ENCODE measurements at places on chromosomes 12 and 14. TPM values are rescaled to one million over a fixed set of nuclear protein-coding genes. Genes with fewer than 3 reads are reported as not detected.

The LMNTD1 gene
- polyA plus RNA-seq, result not detected

The ARMH4 gene
- polyA plus RNA-seq, result 0.15 TPM

The CFAP251 gene
- 1.2 TPM for polyA plus RNA-seq

The HRK gene
- polyA plus RNA-seq, result 0.13 TPM

- no peak for DNase-seq
Measured at GRCh38 chr14:64733899-64734298, 29.7 kb downstream of the PLEKHG3 start.

DNA sequence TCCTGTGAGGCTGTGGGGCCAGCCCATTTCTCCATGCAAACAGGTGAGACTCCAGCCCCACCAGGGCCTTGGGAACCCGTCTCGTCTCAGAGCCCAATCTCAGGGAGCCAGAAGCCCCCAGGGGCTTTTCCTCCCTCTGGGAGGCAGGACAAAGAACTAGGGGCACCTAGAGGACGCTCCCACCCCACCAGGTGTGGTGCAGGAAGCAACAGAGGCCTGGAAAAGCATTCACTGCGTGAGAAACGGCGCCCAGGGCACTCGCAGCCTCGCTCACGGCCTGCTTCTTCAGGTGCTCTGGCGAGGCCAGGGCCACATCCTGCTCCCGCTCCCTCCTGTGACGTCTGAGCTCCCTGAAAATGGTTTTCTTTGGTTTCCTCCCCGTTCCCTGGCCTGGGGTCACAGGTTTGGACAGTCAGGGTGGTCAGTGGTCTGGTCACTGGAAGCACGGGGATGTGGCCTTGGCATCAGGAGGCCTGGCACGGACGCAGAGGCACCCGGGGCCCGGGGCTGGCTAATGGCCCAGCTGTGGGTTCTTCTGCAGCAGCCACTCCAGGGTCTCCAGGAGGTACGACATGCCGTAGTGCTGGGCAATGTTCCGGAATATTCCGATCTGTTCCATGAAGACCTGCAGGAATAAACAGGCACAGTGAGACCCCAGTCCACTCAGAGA is 5.7 kb downstream of the P2RX2 start:
- DNase-seq, result no peak

- no peak for DNase-seq
Measured at GRCh38 chr14:83129496-83129895, 1595.8 kb upstream of the SEL1L start.

DNA sequence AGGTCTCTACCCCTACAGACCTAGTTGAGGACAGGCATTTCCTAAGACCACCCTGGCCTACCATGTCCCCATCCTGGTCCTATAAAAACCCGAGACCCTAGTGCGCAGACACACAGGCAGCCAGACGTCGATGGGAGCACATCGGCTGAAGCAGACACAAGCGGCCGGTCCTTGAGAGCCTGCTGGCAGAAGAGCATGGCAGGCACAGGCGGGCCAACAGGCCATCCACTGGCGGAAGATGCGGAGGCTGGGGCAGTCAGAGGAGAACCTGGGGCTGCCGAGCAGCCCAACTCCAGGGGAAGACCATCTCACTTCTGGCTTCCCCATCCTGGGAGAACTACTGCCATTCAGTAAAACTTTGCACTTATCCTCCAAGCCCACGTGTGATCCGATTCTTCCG is 396.8 kb downstream of the AEBP2 start:
- no peak for DNase-seq

All from A549 (cell line).